ENCODE measurements at places on chromosomes 12 and 14. TPM values are rescaled to one million over a fixed set of nuclear protein-coding genes. Genes with fewer than 3 reads are reported as not detected.

The LPAR5 gene
- polyA plus RNA-seq = 7.9 TPM

The ALDH2 gene
- 0.73 TPM for polyA plus RNA-seq

The SCNN1A gene
- 0.23 TPM for polyA plus RNA-seq

The SCAF11 gene
- 89.1 TPM for polyA plus RNA-seq

The C1RL gene
- 3.7 TPM for polyA plus RNA-seq

The PPFIA2 gene
- not detected for polyA plus RNA-seq

The ABCD2 gene
- 12.7 TPM for polyA plus RNA-seq

The SLC25A47 gene
- polyA plus RNA-seq = not detected

The LLPH gene
- 31.2 TPM for polyA plus RNA-seq

The CDH24 gene
- 0.06 TPM for polyA plus RNA-seq

The CCND2 gene
- polyA plus RNA-seq = 69.3 TPM

The COQ5 gene
- 39.1 TPM for polyA plus RNA-seq

The RPGRIP1 gene
- polyA plus RNA-seq = 0.09 TPM

The HECTD1 gene
- 20.1 TPM for polyA plus RNA-seq

The HHIPL1 gene
- polyA plus RNA-seq = not detected

The GPR65 gene
- 27.3 TPM for polyA plus RNA-seq

The RASSF9 gene
- not detected for polyA plus RNA-seq

The MAP1LC3B2 gene
- polyA plus RNA-seq = 5.4 TPM

The STON2 gene
- not detected for polyA plus RNA-seq

The PNN gene
- 15.4 TPM for polyA plus RNA-seq

The PPM1H gene
- not detected for polyA plus RNA-seq

The PCED1B gene
- 127 TPM for polyA plus RNA-seq

The B4GALNT1 gene
- polyA plus RNA-seq = not detected

The PRR4 gene
- polyA plus RNA-seq = 5.7 TPM

The PROX2 gene
- 0.22 TPM for polyA plus RNA-seq

The MYH6 gene
- not detected for polyA plus RNA-seq

The KRT77 gene
- 0.12 TPM for polyA plus RNA-seq

The KRT83 gene
- not detected for polyA plus RNA-seq

The RBP5 gene
- polyA plus RNA-seq = not detected

The TSPAN8 gene
- polyA plus RNA-seq = not detected

The HNF1A gene
- not detected for polyA plus RNA-seq

The RNASE7 gene
- polyA plus RNA-seq = not detected

The TSPAN19 gene
- not detected for polyA plus RNA-seq

The TAS2R14 gene
- polyA plus RNA-seq = 0.71 TPM

The IL23A gene
- 16.2 TPM for polyA plus RNA-seq

The FGF23 gene
- polyA plus RNA-seq = not detected

The KRT71 gene
- polyA plus RNA-seq = not detected

The NGB gene
- not detected for polyA plus RNA-seq

The OVCH1 gene
- polyA plus RNA-seq = not detected

The SYT10 gene
- polyA plus RNA-seq = not detected

The BRF1 gene
- 10.9 TPM for polyA plus RNA-seq

The LTB4R gene
- 5.9 TPM for polyA plus RNA-seq

The AICDA gene
- not detected for polyA plus RNA-seq

The EML1 gene
- not detected for polyA plus RNA-seq

The CPNE6 gene
- not detected for polyA plus RNA-seq

The LTBR gene
- 0.23 TPM for polyA plus RNA-seq

The TMCC3 gene
- polyA plus RNA-seq = not detected

The SMARCC2 gene
- polyA plus RNA-seq = 70.4 TPM

The RNASE1 gene
- not detected for polyA plus RNA-seq

The DIO2 gene
- not detected for polyA plus RNA-seq

Data from naive thymus-derived CD8-positive, alpha-beta T cell (primary cell).